Glutamatergic neuron (in vitro differentiated cells): ENCODE measurements at places on chromosomes 16 and 17. TPM values are rescaled to one million over a fixed set of nuclear protein-coding genes. Genes with fewer than 3 reads are reported as not detected.

KRT14 gene
- not detected for total RNA-seq

WSCD1 gene
- 35.6 TPM for total RNA-seq

C17orf107 gene
- 11.1 TPM for total RNA-seq

CRHR1 gene
- 0.71 TPM for total RNA-seq

CLEC18B gene
- total RNA-seq, result 1.6 TPM

ZNHIT3 gene
- total RNA-seq, result 101 TPM

ALDH3A1 gene
- not detected for total RNA-seq

AURKB gene
- 17.3 TPM for total RNA-seq

GRAPL gene
- total RNA-seq, result not detected

KATNIP gene
- total RNA-seq, result 22.9 TPM

AXIN2 gene
- total RNA-seq, result 26.5 TPM

GCGR gene
- total RNA-seq, result 6.7 TPM

GAS7 gene
- 2.0 TPM for total RNA-seq

PLLP gene
- not detected for total RNA-seq

C16orf96 gene
- total RNA-seq, result 0.83 TPM

IL17C gene
- not detected for total RNA-seq

CCDC200 gene
- total RNA-seq, result not detected

C17orf50 gene
- not detected for total RNA-seq

GP1BA gene
- 0.47 TPM for total RNA-seq

PRSS53 gene
- 20.4 TPM for total RNA-seq

GLIS2 gene
- 16.5 TPM for total RNA-seq

ALOX15B gene
- not detected for total RNA-seq

RAMP2 gene
- total RNA-seq, result 4.6 TPM

NAGS gene
- 0.49 TPM for total RNA-seq

MT1X gene
- total RNA-seq, result 9.5 TPM

SRRM2 gene
- 699 TPM for total RNA-seq

FGF11 gene
- total RNA-seq, result 4.8 TPM

GSDMA gene
- total RNA-seq, result not detected

ITGAX gene
- not detected for total RNA-seq

MYH13 gene
- not detected for total RNA-seq

UMOD gene
- total RNA-seq, result not detected

ZG16 gene
- not detected for total RNA-seq

PABPN1L gene
- 3.9 TPM for total RNA-seq
